Fibroblast of upper back skin (primary cell): ENCODE measurements at places on chromosomes 6 and 20.

DNA sequence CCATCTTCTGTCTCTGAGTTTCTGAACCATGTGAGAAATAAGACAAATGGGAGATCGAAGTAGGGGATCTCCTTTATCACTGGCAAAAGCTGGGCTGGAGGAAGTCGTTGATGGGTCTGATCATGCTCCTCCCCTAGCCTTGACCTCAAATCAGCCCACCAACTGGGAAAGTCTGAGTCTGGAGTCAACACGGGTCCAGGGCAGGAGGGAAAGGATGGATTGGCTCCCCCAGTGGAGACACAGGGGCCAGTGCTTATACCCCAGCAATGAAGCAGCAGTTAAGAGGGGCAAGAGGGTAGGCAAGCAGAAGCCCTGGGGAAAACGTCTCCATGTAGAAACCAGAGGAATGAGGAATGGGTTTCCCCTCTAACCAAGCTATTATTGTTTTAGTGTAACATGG is 152.6 kb downstream of the TBC1D7 start:
- no peak for DNase-seq

DNA sequence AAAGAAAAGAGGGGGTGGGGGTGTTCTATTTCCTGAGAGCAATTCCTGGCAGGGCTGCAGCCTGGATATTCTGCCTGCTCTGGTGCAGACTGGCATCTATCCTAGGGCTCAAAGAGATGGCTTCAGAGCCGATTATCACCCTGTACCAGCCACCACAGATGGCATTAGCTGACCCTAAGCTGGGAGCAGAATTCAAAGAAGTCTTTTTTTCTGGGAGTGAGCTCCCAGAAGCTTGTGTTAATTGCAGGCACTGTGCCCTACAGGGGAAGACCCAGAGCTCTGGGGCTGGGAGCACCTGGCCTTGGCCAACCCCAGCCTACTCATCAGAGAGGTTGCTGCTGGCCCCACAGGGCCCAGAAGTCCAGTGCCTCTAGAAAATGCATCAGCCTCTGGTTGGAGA is 85.9 kb downstream of the PXDC1 start:
- DNase-seq: no peak

DNA sequence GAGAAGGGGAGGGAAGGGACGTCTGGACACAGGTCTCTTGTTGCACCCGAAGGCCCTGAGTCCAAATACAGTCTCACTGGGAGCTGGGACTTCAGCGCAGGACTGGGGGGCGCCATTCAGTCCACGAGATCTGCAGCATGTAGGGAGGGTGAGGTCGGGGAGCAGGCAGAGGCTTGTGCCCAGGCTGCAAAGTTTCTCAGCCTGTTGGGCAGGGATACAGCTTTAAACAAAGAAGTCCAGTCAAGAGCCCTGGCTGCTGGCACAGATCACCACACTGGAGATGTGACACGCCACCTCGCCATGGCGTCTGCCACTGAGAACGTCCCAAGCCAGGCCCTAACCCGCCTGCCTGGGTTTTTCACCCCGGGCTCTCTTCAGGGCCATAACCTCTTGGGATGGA is 256.6 kb downstream of the DLL1 start:
- DNase-seq: no peak

GRCh38 chr20:59774204-59774641 is 159.2 kb downstream of the SYCP2 start:
- no peak for DNase-seq

DNA sequence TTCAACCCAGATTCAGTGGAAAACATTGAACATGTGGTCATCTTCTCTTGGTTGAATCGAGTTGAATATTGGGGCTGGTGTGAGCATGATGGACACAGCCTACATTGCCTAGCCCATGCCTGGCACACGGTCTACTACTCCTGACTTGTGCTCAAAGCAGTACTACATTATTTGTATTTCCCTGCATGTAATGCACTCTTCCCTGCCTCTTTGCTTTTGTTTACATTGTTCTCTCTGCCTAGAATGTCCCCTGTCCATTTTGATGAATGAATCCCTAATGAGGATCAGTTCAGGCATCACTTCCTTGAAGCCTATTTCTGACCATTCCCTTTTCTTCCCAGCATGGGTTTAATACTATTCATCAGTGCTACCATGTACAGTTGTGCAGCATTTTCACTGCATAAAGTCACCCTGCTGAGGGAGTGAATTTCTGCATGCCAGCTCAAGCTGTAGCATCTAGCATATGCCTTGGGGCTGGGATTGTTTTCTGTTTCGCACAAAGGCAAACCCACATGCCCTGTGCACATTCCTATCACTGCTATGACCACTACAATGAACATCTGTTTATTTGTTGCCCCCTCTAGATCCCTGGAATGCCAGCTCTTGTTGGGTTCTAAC is 75.3 kb upstream of the CCN6 start:
- peak; percentile 15 for DNase-seq

DNA sequence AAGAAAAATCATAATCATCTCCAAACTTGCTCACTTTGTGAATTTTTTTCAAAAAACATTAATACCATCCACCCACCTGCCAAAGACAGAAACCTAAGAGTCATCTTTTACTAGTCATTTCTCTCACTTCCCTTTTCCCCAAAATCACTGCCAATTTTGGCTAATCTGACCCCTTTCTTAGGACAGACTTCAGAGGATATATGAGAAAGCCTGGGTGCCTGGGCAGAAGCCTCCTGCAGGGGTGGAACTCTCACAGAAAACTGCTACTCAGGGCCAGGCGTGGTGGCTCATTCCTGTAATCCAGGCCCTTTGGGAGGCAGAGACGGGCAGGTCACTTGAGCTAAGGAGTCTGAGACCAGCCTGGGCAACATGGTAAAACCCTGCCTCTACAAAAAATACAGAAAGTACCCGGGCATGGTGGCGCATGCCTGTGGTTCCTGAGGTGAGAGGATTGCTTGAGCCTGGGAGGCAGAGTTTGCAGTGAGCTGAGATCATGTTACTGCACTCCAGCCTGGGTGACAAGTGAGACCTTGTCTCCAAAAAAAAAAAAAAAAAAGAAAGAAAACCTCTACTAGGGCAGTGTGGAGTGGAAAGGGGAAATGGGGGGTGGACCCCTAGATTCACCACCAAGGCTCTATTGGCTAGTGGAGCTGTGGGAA is 3.8 kb downstream of the DEK start:
- DNase-seq: peak; percentile 34

DNA sequence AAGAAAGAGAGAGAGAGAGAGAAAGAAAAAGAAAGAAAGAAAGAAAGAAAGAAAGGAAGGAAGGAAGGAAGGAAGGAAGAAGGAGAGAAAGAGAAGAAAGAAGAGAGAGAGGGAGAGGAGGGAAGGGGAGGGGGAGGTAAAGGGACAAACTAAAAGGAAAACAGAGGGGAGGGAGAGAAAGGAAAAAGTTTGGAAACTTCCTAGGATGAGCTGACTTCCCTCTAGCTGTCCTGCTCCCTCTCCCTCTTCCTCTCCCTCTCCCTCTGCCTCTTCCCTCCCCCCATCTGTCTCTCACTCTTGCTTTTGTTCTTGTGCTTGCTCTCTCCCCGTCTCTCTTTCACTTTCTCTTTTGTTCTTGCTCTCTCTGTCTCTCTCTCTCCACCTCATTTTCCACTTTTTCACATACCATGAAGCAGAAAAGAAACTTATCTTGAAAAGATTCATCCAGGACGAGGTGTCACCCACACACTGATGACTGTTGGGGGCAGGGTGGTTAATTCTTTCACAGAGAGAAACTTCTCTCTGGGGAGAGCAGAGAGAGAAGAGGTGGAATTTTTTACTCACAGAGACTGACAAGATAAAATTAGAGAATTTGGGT is 56.4 kb upstream of the DUSP22 start:
- DNase-seq: peak; percentile 60

DNA sequence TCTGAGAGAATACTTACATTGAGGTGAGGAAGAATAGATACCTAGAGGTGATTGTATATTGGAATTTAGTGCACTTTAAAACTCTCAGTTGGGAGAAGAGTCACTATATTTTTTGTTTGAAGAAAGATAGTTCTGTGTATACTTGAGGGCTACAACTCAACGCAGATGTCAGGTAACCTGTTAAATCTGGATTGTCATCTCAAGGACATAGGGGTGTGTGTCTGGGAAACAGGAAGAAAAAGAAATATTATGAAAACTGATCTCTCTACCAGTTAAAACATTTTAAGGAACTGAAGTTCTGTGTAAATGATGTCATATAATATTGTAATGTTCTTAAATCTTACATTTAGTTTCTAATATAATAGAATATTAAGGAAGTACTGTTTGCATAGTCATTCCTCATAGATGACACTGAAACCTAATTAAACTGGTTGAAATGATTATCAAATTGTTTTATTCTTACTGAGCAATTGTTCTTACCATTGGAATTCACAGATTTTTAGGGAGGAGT is 86.2 kb downstream of the SMAP1 start:
- no peak for DNase-seq

DNA sequence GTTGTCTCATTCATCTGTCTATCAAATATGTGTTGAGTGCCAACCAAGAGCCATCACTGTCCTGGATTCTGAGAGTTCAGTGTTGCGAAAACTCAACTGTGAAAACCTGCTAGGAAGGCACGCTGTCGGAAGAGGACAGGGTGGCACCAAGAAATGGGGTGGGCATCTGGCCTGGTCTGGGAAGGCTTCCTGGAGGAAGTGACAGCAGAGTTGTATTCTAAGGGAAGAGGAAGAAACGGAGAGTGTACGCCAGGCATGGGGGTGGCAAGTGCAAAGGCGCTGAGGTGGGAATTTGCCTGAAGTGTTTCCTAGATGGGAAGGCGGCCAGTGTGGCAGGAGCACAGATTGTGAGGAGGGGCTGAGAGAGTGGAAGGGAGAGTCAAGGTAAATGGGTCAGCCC is 91.2 kb downstream of the ANKRD60 start:
- no peak for DNase-seq

- DNase-seq: no peak
Observed at GRCh38 chr6:131387562-131388447, 185.2 kb upstream of the ARG1 start.

DNA sequence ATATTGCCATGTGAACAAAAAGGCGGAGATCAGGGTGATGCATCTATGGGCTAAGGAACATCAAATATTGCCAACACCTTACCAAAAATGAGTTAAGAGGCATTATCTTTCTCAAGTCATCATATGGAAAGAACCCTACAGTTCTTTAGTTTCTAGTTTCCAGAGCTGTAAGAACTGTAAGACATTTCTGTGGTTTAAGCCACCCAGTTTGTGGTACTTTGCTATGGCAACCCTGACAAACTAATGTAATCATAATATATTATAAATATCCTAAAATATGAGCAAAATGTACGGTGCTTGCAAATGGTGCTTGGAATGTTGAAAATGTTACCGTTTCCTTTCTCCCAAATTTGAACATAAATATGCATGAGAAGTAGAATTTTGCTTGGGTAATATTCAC is 349.6 kb downstream of the PHF3 start:
- DNase-seq: peak; percentile 59

DNA sequence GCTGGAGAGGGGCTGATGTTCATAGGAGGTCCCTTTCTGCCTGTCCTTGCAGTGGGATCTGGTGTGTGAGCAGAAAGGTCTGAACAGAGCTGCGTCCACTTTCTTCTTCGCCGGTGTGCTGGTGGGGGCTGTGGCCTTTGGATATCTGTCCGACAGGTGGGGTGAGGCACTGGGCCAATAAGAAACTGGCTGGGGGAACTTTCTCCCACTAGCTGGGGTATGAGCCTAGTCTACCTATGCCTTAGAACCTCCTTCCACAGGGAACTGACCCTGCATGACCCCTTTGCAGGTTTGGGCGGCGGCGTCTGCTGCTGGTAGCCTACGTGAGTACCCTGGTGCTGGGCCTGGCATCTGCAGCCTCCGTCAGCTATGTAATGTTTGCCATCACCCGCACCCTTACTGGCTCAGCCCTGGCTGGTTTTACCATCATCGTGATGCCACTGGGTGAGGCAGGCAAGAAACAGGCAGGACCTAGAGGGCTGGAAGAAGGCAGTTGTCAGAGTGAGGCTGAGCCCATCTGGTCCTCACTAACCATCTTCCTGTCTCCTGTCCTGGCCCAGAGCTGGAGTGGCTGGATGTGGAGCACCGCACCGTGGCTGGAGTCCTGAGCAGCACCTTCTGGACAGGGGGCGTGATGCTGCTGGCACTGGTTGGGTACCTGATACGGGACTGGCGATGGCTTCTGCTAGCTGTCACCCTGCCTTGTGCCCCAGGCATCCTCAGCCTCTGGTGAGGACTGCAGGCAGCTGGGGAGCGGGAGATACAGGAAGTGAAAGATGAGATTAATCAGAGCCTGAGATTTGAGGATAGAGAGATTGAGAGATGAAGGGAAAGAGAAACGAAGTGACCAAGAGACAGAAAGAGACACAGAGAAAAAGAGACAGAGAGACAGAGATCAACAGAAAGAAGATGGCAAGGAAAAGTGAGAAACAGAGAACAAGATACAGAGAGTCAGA is 1.6 kb downstream of the SLC22A7 start:
- no peak for DNase-seq

- DNase-seq: no peak
Observed at GRCh38 chr20:4095639-4096038, 80.3 kb upstream of the RNF24 start.

DNA sequence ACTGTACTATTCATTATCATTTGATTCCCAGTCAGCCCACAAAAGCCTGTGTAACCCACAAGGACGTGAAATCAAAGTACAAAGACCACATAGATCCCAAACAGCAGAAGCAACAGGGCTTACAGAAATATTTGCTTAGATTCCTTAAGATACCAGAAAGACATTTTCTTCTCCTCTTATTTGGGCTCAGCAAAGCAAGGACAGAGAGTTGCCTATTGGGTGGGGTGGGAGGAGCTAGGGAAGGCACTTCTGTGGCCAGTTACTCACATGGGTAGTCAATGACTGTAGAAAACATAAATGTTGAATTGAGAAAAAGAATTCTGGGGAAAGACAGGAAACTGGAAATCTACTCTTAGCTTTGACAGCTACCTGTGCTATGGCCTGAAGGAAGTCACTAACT is 19.8 kb downstream of the PDE7B start:
- DNase-seq: peak; percentile 71

DNA sequence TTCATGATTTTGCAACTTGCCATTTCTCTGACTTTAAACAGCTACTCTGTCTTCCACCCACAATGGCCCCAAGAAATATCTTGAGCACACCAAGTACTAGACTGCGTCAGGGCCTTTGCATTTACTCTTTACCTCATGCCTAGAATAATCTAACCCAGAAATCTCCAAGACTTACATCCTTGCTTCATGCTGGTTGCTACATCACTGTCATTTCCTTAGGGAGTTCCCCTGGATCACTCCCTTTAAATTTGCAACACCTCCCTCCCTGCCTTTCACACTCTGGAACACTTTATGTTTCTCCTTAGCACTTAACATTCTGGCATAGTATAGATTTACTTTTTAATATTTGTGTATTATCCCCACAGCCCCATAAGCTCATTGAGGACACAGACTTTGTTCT is 4.9 kb upstream of the ELOVL5 start:
- DNase-seq: no peak
